ENCODE measurements at places on chromosomes 2 and 18. TPM values are rescaled to one million over a fixed set of nuclear protein-coding genes. Genes with fewer than 3 reads are reported as not detected.

DNA sequence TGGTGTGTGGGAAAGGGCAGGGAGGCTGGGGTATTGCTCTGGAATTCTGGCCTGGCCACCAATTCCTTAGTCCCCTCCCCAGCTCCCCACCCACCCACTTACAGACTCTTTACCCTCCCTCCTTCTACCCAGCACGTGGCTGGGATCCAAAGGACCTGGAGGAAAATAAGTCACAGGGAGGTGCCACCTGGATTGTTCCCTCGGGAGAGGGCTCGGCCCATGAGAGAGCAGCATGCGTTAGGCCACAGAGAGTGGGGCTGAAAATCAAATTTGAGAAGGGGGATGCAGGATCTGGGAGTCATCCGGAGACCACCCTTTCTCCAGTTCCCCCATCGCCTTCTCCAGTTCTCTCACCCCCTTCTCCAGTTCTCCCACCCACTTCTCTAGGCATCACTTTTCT lies 3.0 kb downstream of the ASPRV1 start:
- H3K27me3 ChIP-seq: no peaks in the 10 kb centered on the region
- no peak overlapping the region for H3K4me3 ChIP-seq
- H3K4me1 ChIP-seq: peaks cover 11% of the 10 kb centered on the region
- H3K27ac ChIP-seq: no peak overlapping the region

DNA sequence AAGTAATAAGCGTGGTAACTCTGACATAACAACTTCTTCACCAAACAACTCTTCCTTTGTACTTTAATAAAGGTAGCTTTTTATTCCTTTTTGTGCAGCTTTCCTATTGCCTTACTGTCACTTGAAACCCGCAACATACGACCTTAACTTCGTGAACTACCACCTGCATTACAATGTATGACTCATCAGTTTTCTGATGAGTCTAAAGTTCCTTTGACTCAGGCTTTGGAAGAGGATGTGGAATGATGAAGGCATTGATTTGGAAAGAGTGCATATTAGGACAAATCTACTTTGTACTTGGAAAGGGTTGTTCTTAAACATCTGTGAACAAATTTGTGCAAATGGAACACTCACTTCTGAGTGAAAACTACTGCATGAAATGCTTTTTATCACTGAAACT lies 1012.1 kb downstream of the TMEM182 start:
- H3K27me3 ChIP-seq: no peaks in the 10 kb centered on the region
- no peak overlapping the region for H3K27ac ChIP-seq
- no peak for DNase-seq
- H3K4me1 ChIP-seq: no peaks in the 10 kb centered on the region
- H3K4me3 ChIP-seq: no peak overlapping the region
- no peaks in the 10 kb centered on the region for H3K36me3 ChIP-seq

DNA sequence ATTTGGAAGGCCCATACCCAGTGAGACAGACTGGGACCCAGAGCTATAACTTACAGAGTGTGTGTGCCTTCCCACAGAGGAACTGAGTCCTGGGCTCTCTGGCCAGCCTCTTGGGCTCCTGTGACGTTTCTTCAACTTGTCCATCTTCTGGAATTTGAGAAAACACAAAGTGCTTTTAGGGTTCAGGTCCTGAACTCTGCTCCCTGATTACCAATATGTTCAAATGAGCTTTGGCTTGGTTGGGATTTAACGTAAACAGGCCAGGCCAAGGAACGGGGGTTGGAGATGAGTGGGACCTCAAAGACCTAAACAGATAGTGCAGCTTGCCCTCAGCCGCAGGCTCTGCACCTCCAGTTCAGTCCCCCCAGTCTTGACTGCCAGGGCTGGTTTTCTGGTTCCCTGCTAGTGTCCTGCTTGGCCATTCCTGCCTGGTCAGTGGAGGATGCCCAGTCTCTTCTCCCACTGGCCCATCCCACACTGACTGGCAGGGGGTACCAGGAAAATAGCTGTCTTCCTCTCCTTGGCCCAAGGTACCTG lies 44.9 kb downstream of the TMEM17 start:
- peaks cover 8% of the 10 kb centered on the region for H3K4me1 ChIP-seq
- no peak overlapping the region for H3K27ac ChIP-seq
- H3K36me3 ChIP-seq: no peaks in the 10 kb centered on the region
- no peak for DNase-seq
- no peaks in the 10 kb centered on the region for H3K27me3 ChIP-seq

- peak; percentile 81 for DNase-seq
- H3K27ac ChIP-seq: peak overlapping the region; percentile 50
- peak overlapping the region; percentile 0 for H3K4me3 ChIP-seq
- H3K4me1 ChIP-seq: peaks cover 31% of the 10 kb centered on the region
These were observed 15.0 kb upstream of the CTAGE1 start for GRCh38 chr18:22432657-22433137.

DNA sequence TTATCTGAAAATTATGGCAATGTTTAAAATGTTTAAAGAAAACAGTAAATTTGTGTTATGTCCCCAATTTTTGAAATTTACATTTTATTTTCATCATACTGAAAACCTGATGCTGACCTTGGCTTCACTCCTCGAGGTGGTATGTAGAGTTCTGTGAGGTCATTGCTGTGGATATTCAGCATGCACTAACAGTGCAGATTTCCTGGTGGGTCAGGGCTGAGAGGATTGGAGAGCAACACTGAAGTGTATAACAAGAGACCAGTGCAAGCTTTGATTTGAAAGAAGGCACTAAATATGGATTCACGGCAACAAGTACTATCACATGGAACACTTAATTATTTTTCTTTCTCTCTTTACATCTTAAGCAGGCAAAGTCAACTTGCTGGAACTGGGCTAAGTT lies 134.1 kb downstream of the SLC8A1 start:
- no peak for DNase-seq
- H3K4me3 ChIP-seq: no peak overlapping the region
- no peaks in the 10 kb centered on the region for H3K27me3 ChIP-seq

GRCh38 chr2:241539616-241540374 lies 18.8 kb upstream of the BOK start:
- H3K36me3 ChIP-seq: no peaks in the 10 kb centered on the region
- no peak for DNase-seq
- no peak overlapping the region for H3K4me3 ChIP-seq
- H3K27ac ChIP-seq: no peak overlapping the region
- peaks cover 32% of the 10 kb centered on the region for H3K27me3 ChIP-seq
- peaks cover 5% of the 10 kb centered on the region for H3K4me1 ChIP-seq

ALK gene
- polyA plus RNA-seq: 1.5 TPM

KIAA1328 gene
- polyA plus RNA-seq: 7.0 TPM

GPR35 gene
- polyA plus RNA-seq: 118 TPM

All from large intestine (tissue), 12 donors.